ENCODE measurements at places on chromosomes 12 and 14.

- DNase-seq: no peak
Observed at GRCh38 chr12:90112666-90113065, 404.0 kb upstream of the ATP2B1 start.

- DNase-seq: no peak
Observed at GRCh38 chr14:50784683-50785456, 46.1 kb downstream of the NIN start.

DNA sequence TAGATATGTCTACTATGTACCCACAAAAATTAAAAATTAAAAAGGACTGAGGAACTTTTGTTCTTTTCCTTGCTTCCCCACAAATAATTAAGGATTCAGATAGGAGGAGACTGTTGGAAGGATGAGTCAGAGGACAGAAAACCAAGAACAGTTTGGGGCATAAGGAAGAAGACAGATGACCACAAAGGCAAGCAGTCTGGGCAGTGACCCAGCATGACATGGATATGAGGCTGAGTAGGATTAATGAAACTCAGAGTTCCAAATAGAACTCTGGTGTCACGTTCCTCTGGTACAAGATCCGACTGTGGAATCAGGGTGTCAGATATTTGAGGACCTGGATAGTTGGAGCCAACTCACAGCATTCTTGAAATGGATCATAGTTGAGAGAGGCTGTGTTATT is 89.3 kb upstream of the SLC38A4 start:
- DNase-seq: no peak

DNA sequence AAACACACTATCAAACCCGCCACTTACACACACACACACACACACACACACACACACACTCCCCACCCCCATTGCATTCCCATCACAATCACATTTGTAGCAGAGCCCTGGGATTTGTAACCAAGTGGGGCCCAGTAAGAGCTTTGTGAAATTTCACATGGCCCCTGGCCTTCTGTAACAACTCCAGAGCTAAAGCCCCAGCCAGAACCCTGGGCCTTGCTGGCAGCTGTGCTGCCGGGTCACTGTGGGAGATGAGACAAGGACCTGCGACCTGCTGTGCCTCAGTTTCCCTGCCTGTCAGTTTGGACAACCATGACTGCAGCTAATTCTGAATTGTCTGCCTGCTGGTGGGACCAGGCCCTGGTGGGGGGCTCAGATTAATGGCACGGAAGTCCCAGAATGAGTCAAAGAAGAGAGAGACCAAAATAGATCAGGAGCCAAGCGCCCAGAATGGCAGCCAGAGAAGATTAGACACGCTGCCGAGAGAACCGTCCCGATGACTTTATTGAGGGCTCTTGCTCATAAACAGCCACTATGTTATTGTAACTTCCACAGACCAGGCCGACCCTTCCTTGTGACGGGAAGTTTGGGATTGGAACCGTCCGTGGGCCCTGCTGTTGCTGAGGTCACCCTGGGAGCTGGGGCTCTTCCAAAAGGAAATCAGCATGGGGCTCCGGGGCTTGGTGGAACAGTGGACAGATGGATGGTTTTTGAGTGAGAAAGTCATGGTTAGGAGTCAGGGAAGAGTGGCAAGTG is 123.1 kb downstream of the ZFP36L1 start:
- no peak for DNase-seq

- DNase-seq: no peak
Observed at GRCh38 chr14:31357279-31357678, 63.1 kb downstream of the HEATR5A start.

GRCh38 chr14:69490219-69490918 is 5.8 kb downstream of the PLEKHD1 start:
- DNase-seq: no peak

DNA sequence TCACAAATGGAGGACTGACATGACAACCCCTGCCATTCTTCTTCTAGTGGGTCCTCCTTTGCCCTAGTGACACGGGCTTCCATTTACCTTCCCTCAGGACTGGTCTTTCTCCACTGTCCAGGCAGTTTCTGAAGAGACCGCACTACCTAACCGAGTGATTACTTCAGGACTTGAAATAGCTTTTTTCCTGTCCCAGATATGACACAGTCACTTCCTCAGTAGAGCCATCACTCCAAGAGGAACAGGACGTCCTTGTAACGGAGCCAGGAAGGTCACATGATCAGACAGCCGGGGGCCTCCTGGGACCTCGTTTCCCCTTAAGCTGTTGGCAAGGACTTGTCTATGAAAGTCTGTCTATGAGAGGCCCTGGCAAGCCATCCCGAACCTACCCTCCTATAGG is 62.3 kb downstream of the FOS start:
- no peak for DNase-seq

GRCh38 chr12:32265951-32266350 is 133.4 kb upstream of the FGD4 start:
- DNase-seq: no peak

- DNase-seq: no peak
Observed at GRCh38 chr12:2862876-2863275, 6.0 kb upstream of the TEX52 start.

DNA sequence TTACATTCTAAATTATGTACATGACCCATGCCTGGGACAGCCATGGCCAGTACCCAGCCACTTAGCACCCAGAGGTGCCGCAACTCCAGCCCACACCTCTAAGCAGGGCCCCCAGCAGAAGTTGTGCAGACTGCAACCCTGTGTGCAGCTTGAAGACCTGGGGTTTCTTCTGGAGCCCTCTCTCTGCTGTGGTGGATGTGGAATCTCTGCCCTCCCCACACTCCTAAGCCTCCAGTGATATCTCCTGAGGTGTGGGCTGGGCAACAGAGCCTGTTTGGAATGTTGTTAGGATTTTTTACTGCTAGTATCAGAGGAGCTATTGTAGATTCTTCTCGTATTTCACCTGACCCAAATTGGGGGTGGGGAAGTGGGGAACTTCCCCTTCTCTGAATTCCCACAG is 59.4 kb upstream of the TUNAR start:
- DNase-seq: no peak

Measured in stimulated activated CD4-positive, alpha-beta T cell treated with anti-CD3 and anti-CD28 coated beads, Interleukin-1b, Interleukin-23, amount 100 ng/mL, for 24 hours (primary cell).